Dermis blood vessel endothelial cell (primary cell): ENCODE measurements at places on chromosomes 12 and 14. TPM values are rescaled to one million over a fixed set of nuclear protein-coding genes. Genes with fewer than 3 reads are reported as not detected.

LBHD2 gene
- not detected in 2 replicates for total RNA-seq

VRTN gene
- total RNA-seq = not detected in 2 replicates

UNC79 gene
- total RNA-seq = under 0.01 TPM in 1 of 2 replicates, not detected in the other

CCDC198 gene
- total RNA-seq = 0.14 and 0.51 TPM in 2 replicates

LGR5 gene
- total RNA-seq = not detected in 2 replicates

FOXN4 gene
- total RNA-seq = not detected in 2 replicates

GDF3 gene
- total RNA-seq = 2.2 and 2.9 TPM in 2 replicates

KRT82 gene
- total RNA-seq = not detected in 2 replicates

DNA sequence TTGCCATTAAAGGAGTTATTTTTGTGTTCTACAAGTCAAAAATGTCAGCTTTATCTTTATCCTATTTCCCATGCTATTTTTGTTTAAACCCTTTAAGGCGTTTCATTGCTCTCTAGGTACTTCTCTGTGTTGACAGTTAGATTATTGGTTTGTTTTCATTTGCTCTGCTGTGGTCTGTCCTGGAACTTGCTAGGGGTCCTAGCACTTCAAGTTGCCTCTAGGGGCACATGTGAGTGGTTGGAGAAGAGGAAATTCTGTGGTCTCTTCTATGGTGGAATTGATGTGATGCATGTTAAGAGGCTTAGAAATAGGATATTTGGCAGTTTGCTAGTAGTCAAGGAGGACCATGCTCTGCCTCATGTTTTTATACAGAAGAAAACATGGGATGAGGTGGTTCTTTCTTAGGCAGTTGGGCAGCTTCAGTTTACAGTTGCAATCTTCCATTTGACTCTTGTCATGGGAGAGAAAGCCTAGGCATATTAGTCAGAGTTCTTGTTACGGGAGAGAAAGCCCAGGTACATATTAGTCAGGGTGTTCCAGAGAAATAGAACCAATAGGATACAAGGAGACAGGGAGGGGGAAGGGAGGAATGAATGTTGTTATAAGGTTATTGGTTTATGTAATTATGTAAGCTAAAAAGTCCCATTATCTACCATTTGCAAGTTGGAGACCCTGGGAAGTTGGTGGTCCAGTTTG, 14.4 kb downstream of the TTLL5 start:
- no peak for DNase-seq

DNA sequence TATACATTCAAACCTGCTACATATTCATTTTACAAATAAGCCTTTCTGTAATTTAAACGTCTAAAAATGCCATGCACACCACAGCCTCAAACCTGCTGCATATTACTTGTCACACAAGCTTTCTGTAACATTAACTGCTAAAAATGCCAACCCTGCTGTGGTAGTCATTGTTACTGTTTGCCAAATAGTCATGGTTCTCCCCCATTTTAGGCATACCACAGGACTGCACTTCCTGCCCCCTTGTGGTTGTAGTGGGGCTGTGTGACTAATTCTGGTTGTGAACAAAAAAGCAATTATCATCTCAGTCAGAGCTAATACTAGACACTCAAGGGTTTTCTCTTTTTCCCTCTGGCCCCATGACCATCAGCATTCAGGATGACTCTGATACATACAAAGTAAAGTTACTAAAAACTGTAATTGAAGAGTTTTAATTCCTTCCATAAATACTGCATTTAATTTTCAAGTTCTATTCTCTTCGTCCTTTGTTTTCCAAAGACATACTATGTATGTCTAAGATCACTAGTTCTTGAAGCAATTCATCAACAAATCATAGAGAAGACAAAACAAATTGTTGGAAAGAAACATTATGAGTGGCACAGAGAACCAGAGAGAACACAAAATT, 5.7 kb upstream of the SLC35F4 start:
- peak; percentile 70 for DNase-seq

GRCh38 chr12:104131609-104132008, 6.4 kb downstream of the NFYB start:
- no peak for DNase-seq

DNA sequence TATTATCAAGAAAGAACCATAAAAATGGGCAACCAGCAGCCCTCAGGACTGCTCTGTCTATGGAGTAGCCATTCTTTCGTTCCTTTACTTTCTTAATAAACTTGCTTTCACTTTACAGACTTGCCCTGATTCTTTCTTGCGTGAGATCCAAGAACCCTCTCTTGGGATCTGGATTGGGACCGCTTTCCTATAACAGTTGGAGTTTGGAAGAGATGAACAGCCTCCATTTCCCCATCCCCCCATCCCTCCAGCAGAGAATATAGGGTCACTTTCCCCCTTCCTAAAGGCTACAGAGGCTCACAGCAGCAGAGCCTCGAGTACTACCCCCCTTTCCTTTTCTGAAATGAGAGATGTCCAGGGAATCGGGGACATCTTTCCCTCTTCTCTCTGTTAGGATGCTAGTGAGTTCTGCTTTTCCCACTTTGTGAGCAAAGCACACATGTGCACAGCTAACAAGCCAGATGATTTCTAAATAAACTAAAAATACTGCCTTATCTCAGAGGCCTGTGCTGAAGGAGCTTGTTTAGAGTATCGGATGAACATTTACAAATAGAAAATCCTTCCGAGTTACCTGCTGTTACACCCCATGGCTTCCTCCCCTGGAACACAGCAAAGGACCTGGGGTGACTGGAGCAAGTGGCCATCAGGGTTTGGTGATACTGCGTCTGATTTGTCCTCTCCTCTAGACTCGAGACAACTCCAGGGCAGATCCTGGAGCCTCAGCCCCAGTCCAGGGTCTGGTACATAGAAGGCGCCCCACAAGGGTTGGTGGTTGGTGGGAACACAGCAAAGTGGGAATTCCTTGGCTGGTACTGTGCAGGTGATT, 144.2 kb downstream of the SLC38A6 start:
- no peak for DNase-seq

- no peak for DNase-seq
Observed at GRCh38 chr12:19435831-19436497, 3.3 kb upstream of the AEBP2 start.

- DNase-seq = no peak
Observed at GRCh38 chr14:83913476-83913875, 1616.5 kb upstream of the FLRT2 start.

DNA sequence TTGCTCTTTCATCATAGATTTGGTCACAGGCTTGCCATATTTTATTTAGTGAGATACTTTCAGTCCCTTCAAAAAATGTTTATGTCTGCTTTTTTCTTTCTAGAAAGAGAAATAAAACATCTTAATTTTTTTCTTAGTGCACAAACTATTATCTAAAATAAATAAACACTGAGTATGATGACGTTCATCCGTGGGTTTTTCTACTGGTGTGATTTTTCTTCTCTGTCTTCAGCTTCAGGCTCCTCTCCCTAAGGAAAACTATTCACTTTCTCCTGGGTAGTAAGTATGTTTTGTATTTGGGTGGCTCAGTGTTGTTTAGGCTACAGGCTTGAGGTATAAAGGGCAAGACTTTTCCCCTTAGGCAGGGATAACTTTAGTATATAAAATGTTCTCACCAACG, 154.7 kb downstream of the DACT1 start:
- DNase-seq = no peak

GRCh38 chr12:131577766-131578165, 133.1 kb upstream of the SFSWAP start:
- DNase-seq = no peak

DNA sequence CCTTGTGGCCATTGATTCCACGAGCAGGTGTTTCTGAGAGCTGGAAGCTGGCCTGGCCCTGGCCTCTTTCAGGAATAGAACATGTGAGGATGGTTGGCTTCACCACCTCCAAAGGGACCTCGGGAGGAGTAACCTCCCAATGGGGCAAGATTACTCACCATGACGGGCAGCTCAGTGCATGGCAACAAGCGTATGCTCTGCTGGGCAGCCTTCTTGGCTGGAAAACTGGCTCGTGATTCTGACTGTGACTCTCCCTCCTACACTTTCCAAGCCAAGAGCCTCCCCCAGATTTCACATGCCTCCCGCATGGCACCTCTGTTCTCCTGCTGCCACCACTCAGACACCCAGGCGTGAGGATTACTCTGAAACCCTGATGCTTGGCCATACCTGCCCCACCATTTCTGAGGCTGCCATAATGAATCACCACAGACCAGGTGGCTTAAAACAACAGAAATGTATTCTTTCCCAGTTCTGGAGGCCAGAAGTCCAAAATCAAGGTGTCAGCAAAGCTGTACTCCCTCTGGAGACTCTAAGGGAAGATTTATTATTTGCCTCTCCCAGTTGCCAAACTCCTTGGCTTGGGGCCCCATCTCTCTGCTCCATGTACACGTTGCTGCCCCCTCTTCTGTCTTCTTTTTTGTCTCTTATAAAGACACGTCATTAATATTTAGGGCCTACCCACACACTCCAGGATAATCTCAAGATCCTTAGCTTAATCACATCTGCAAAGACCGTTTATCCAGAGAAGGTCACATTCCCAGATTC, 215.9 kb downstream of the CHST11 start:
- peak; percentile 44 for DNase-seq

DNA sequence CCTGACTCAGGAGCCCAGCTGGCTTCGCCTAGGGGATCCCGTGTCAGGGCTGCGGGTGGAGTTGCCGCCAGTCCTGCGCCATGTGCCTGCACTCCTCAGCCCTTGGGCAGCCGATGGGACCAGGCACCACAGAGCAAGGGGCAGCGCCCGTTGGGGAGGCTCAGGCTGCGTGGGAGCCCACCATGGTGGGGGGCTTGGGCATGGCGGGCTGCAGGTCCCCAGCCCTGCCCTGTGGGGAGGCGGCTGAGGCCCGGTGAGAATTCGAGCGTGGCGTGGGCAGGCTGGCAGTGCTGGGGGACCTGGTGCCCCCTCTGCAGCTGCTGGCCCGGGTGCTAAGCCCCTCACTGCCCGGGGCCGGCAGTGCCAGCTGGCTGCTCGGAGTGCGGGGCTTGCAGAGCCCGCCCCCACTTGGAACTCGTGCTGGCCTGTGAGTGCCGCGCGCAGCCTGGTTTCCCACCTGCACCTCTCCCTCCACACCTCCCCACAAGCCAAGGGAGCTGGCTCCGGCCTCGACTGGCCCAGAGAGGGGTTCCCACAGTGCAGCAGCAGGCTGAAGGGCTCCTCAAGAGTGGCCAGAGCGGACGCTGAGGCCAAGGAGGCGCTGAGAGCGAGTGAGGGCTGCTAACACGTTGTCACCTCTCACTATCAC, 135.1 kb upstream of the SEL1L start:
- DNase-seq = no peak

- peak; percentile 94 for DNase-seq
Observed at GRCh38 chr12:108850854-108851573, 6.4 kb downstream of the SSH1 start.

DNA sequence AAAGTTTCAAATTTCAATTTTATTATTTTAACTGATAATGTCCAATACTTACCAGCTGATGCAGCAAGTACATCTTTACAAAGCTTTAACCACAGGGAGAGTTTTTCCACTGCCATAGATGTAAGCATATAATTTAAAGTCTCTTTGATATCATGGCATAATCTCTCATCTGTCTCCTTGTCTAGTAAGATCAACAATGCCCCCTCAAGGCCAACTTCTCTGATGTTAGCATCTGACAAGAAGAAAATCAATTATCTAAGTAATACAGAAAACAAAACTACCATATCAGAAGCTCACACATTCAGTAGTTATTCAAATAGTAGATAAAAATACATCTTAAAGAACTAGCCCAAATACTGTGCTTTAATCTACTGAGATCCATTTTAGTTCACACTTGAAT, 94.2 kb downstream of the HEATR5A start:
- DNase-seq = peak; percentile 70

- DNase-seq = no peak
Observed at GRCh38 chr12:132354982-132355680, 25.7 kb upstream of the GALNT9 start.

DNA sequence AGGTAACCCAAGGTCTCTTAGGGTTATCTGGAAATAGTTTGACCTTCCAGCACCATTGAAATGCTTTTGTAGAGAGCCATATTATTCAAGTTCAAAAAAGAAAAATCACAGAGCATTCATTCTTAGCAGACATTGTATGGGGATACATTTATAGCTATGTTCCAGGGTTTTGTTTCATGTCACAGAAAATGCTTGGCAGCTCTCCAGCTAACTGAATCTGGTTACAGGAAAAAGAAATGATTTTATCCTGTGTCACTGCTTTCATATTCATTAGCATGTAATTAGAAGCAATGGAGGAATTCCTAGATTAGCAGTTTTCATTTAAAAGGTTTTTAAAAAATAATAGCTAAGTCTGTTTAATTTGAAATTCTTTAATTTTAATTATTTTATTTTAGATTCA, 78.9 kb downstream of the SNAPC1 start:
- peak; percentile 76 for DNase-seq

DNA sequence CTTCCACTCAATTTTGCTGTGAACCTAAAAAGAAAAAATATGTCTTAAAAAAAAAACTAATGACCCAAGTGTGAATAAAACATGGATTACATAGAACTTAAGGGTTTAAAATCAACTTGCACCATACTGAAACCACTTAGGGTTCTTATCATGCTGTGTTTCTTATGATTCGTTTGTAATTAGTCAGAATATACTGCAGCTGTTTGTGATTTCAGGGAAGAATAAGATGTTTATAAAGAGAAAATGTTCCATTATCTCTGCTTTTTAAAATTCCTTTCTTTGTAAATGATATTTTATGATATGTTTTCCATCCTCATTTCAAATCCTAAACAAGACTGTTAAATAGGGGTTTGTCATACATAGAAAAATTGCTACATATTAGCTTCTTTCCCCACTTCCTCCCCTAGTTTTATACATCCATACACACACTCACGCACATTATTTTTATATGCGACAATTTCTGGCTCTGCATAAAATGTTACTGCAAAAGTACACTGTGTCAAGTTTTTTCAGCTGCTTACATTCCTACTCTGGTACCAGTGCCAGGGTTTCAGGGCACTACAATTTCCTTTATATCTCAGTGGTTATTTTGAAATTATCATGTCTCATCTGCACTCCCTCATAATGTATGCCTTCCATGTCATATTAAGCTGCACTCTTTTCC, 275.2 kb upstream of the GARIN6 start:
- DNase-seq = no peak

- DNase-seq = no peak
Observed at GRCh38 chr12:50555471-50555885, 50.7 kb downstream of the DIP2B start.

GRCh38 chr12:123013185-123014095, 33.0 kb downstream of the ARL6IP4 start:
- DNase-seq = no peak
